ENCODE measurements at places on chromosomes 16 and 17.

DNA sequence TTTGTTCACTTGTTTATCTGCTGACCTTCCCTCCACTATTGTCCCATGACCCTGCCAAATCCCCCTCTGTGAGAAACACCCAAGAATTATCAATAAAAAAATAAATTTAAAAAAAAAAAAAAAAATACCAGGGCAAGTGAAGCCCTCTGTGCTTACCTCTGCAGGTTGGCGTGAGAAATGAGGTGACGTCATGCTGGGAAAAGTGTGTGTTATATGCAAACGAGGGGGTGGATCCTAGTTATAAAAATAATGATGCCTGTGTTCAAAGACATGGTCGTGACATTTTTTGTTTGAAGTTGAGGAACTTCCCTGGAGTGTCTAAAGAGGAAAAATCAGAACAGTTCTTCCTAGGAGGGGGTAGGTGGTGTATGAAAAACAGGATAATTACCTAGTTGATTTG, 20.2 kb downstream of the TMC7 start:
- no peak for DNase-seq

DNA sequence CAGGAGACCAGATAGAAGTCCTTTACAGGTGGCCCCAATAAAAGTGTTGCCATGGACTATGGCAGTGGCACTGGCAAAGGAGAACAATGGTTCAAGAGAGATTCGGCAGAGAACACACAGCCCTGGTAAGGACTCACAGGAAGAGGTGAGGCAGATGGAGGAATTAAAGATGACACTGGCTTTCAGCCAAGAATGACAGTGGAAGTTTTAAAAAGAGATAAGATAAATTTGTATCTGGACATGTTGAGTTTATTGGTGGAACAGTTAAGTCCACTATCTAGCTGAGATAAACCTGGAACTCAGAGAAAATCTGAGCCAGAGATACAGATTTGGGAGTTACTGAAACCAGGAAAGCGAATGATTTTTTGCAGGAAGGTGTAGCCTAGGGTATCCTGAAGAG, 20.1 kb downstream of the CMC2 start:
- DNase-seq: no peak

GRCh38 chr17:1710807-1711553, 803 bp upstream of the TLCD2 start:
- no peak for DNase-seq

GRCh38 chr17:42937712-42938596, 26.3 kb downstream of the AARSD1 start:
- no peak for DNase-seq

All from stimulated activated CD4-positive, alpha-beta T cell treated with anti-CD3 and anti-CD28 coated beads, Interleukin-12 subunit alpha, Interleukin-12 subunit beta, amount 100 ng/mL, for 4 hours (primary cell).